Urothelium cell line (cell line): ENCODE measurements at places on chromosomes 5 and 9.

DNA sequence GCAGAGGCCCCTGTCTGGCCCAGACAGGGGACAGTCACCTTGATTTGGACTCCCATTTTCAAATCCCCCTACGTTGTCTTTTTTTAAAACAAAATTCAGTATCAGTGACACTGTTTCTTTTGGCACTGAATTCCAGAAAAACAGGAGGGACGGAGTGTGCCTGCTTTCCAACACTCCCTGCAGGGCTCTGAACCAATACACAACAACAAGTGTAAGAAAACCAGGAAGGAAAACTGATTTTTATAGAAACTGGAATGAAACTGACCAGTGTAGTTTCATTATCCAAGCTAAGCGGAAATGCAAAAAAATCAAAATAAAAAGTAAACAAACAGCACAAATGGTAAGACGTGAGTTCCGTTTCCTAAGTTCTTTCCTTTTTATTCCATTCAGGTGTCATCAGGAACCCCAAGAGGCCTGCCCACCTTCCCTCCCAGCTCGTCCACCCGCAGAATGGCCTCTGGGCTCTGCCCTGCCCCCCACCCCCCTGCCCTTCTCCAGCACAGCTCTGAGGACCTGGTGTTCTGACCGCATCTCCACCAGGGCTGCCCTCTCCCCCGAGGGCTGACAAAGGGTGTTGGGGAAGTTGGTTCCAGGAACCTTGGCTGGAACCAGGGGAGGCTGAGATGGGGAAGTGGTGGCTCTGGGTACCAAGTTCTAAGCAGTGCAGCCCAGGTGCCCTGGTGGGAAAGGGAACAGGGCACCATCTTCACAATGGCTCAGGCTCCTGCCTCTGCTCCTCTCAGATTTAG, 73.6 kb downstream of the PSD2 start:
- no peak for DNase-seq

DNA sequence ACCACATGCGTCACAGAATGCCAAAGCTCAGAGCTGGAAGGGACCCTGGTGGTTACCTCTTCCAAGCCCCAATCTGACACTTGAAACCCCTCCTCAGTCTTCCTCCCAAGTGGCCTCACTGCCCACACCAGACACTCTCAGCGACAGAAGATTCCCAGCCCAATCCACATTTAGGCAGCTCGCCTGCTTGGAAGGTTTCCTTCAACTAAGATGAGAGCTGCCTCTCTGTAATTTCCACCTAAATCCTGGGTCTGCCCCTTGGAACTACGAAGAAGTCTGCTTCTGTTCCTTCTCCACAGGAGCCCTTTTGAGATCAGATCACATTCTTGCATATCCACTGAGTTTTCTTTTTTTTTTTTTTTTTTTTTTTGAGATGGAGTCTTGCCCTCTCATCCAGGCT, 83.7 kb downstream of the PAX5 start:
- DNase-seq, result no peak

DNA sequence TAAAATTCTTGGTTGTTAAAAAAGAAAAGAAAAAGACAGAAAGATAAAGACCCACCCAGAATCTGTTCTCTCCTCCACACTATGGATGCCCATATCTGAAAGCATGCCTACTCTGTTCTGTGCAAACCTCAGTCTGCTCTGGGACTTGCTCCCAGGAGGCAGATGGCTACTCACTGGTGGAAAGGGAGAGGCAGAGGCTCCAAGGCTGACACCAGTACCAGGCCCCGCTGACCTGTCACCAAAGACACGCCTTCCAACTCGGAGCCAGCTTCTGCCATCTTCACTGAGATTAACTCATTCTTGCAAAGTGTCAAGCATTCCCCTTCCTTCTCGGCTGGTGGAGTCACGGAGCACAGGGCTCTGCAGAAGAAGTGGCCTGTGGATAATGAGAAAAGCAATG, 21.6 kb downstream of the SH3TC2 start:
- no peak for DNase-seq

GRCh38 chr5:127702434-127702833, 757 bp upstream of the CCDC192 start:
- DNase-seq, result no peak

DNA sequence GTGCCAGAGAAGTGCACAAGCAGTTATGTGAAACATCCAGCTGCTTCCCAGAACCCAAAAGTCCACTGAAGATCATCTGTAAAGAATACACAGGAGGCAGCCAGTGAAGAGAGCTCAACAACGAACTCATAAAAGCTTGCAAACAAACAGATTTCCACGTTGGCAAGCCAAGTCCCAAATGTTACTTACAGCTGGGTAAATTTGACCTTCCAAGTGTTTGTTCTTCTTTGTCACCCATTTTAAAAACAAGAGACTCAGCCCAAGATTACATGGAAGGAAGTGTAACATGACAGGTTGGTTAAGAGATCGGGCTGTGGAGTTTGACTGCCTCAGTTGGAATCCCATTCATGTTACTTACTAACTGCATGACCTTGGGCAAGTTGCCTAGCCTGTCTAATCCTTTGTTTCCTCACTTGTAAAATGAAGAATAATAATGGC, 174.9 kb upstream of the PAPPA start:
- no peak for DNase-seq

- no peak for DNase-seq
Observed at GRCh38 chr9:89956331-89956730, 351.5 kb downstream of the GADD45G start.

DNA sequence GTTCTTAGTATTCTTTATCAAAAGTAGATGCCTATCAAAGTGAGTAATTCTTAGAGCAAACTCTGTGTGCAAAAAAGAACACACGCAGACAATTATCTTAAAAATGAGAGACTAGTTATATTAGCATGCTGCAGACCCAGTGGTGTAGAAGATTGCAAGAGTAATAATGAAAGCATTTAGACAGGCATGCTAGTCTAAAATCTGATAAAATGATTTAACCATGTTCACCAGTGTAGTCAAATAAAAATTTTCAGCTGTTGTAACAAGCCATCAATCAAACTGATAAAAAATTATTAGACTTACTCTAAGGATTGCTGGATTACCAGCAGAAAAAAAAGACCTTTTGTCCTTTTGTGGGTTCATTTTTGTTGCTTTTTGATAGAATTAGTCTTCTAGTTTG, 241.9 kb upstream of the TLE4 start:
- no peak for DNase-seq

DNA sequence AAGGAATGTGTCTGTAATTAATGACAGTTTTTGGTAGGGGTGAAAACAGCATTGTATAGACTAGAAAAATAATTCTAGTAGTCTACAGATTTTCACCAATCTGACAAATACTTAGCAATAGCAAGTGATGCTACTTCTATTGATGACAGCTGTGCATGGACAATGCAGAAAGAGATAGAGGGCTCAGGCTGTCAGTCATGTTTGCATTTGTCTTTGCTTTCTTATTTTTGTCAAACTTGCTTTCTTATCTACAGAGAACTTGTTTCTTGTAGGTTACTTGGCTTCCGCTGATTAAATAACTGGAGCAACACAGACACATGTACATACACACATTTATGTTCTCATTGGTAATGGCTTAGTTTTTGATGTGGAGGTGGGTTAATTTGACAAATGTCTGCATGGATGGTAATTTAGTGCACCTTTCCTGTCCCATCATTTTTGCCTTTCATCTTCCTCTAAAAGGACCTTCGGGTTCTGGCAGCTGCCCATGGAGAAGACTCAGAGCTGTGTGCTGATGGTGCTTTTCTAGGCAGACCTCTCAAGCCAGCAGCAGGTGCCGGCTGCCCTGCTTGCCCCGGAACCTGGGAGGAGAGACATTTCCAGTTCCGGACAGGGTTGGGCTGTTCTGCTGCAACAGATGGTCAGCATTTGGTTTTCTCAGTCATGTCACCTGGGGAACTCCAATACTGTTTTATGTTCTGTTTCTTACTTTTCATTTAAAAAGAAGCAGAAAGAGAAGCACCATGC, 28.8 kb downstream of the CAMK4 start:
- DNase-seq, result no peak

GRCh38 chr9:110769667-110770066, 101.1 kb downstream of the MUSK start:
- no peak for DNase-seq

DNA sequence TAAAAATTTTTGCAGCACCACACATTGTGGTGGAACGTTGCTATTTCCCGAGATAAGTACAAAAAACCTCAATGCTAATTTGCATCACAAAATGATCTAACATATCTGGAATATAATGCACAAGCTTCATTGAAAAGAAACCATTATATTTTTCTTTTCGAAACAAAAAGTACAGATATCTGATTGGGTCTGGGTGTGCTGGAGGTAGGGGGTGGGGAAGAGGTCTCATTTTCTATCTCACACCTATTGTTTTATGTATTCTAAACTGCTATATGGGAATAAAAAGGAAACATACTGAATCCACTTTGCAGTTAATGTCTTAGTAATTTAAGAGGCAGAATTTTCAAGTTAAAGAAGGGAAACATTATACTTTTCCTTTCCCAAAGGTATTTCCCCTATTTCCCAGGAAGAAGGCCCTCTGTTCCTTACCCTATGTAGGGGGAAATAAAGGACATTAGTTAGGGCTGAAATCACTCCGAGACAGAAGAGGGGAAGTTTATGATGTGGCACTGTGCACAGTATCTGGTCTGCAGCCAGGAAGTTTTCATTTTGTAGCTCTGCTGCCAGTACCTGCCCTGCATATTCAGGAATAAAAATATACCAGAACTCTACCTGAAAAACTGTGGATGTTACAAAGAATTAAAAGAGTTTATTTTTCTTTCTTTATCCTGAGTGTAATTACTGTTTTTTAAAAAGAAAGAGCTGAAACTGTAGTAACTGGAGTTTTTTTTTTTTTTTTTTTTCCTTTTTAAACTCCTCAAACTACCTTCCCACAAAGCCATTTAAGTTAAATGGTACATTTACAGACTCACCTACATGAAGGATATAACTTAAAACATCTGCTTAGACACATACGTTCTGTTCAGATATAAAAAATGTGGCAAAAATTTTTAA, 7.4 kb downstream of the MEF2C start:
- DNase-seq, result no peak

DNA sequence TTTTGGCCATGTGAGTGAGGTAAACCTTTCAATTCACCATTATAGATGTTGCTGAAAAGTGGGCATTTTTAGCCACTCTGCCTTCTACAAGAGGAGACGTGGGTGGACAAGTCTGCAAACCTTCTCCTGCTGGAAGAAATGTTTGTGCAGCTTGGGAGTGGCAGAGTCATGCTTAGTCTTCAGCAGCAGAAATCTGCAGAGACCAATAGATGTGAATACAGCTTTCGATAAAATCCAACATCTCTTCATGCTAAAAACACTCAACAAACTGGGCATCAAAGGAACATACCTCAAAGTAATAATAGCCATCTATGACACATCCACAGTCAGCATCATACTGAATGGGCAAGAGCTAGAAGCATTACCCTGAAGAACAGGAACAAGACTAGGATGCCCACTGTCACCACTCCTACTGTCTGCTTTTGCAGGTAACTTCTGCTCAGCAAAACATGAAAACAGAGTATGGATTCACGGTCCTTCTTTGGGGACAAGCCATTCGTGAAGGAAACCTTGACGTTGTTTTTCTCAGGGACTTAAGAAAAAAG, 91.3 kb downstream of the RALGPS1 start:
- DNase-seq, result no peak

- no peak for DNase-seq
Observed at GRCh38 chr9:134687556-134687955, 46.0 kb downstream of the COL5A1 start.

DNA sequence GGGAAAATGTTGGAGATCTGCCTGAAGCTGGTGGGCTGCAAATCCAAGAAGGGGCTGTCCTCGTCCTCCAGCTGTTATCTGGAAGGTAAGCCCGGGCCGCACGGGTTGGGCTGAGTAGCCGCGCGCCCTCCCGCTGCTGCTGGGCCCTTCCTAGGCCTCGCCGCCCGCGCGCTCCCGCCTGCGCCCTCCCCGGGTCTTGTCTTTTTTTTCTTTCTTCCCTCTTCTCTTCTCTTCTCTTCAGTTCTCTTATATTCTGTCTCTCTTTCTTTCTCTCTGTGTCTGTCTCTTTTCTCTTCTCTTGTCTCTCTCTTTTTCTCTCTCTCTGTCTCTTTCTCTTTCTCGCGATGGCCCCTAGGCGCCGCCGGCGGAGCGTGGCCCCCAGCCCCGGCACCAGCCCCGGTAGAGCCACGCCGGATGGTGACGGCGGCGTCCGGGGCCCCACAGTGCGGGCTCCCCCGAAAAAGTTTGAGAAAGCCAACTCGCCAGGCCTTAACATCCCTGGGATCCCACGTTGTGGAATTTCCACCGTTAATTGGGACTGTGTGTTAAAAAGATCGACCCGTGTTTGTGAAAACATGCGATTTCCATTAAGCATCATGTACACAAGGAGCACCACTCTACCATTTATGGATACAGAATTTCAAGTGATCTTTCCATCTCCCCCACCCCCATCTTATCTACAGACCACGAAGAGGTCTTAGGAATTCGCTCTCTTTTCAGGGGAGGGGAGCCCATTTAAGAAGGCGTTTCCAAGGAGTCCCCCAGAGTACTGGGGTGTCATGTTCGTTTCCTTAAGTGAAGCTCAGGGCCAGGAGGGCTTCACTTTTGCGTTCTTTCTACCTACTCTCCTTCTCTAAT, 616 bp downstream of the ABL1 start:
- DNase-seq, result peak; percentile 54

DNA sequence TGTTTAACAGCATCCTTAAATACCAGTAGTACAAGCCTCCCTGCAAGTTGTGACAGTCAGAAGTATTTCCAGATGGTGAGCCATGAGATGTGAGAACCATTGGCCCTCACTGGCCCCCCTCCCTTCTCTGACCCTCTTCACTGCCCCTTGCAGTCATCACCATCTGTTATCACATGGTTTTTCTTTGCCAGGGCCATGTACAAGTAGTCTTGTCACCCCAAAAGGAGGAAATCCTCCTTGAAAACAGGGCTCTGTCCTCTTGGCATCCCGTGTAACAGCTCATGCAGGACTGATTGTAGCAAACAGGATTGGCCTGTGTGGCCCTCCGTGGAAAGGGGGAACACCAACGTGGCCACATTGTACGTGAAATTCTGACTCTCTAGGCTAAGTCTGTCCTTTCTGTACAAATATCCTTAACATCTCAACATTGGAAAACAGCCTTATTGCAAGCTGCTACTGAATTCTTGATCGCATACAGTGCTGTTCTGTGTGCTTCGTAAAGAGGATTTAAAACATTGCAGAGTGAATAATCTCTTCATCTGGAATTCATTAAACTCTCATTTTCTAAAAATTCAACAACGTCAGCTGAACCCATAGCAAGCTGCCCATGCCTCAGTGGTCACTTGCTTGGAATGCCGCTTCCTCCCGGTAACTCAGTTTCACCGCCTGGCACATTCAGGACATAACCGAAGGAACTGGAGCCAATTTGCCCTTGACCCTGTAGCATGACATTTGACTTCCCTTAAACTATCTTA, 171.7 kb downstream of the ATPSCKMT start:
- DNase-seq, result no peak
